ENCODE measurements at places on chromosomes 12 and 14. TPM values are rescaled to one million over a fixed set of nuclear protein-coding genes. Genes with fewer than 3 reads are reported as not detected.
A peak's percentile ranks its signal among the peaks of the same experiment; 100 is the strongest.

GRCh38 chr14:59377491-59377890 lies 87.7 kb downstream of the GPR135 start:
- DNase-seq, result no peak
- no peaks in the 10 kb centered on the region for H3K4me1 ChIP-seq
- no peak overlapping the region for H3K4me3 ChIP-seq
- H3K27ac ChIP-seq, result no peak overlapping the region

DNA sequence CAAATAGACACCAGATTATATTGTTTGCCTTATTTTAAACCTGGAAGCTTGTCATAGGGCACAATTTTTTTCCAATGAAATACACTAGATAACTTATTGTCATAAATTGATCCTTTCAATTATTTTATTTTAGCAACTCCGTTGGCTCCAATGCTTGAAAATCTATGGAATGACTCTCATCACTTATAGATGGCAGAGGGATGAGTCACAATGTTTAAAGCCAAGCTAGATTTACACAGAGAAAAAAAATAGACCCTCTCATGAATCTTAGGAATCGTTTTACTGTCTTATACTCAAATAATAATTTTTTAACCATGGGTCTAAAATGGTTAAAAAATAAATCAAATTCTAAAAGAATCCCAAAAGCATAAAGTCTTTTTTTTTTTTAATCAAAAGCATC lies 1276.6 kb upstream of the FLRT2 start:
- no peak for DNase-seq
- no peaks in the 10 kb centered on the region for H3K4me1 ChIP-seq
- H3K4me3 ChIP-seq, result no peak overlapping the region

- H3K27me3 ChIP-seq, result no peaks in the 10 kb centered on the region
- no peak for DNase-seq
- no peaks in the 10 kb centered on the region for H3K36me3 ChIP-seq
- H3K4me3 ChIP-seq, result no peak overlapping the region
These were observed 716.4 kb downstream of the FSCB start for GRCh38 chr14:43790681-43791080.

DNA sequence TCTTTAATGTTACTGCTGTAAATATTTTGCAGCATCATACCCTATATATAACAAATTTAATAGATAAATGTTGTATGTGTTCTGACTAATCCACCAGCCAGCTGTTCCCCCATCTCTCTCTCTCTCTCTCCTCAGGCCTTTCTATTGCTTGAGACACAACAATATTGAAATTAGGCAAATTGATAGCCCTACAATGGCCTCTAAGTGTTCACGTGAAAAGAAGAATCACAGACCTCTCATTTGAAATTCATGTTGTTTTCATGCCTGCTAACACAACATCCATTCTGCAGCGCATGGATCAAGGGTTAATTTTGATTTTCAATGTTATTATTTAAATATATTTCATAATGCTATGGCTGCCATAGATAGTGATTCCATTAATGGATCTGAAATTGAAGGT lies 1.8 kb upstream of the FSCB start:
- H3K4me1 ChIP-seq, result no peaks in the 10 kb centered on the region
- H3K36me3 ChIP-seq, result no peaks in the 10 kb centered on the region
- H3K27ac ChIP-seq, result no peak overlapping the region
- H3K27me3 ChIP-seq, result no peaks in the 10 kb centered on the region
- H3K4me3 ChIP-seq, result no peak overlapping the region
- DNase-seq, result no peak

DNA sequence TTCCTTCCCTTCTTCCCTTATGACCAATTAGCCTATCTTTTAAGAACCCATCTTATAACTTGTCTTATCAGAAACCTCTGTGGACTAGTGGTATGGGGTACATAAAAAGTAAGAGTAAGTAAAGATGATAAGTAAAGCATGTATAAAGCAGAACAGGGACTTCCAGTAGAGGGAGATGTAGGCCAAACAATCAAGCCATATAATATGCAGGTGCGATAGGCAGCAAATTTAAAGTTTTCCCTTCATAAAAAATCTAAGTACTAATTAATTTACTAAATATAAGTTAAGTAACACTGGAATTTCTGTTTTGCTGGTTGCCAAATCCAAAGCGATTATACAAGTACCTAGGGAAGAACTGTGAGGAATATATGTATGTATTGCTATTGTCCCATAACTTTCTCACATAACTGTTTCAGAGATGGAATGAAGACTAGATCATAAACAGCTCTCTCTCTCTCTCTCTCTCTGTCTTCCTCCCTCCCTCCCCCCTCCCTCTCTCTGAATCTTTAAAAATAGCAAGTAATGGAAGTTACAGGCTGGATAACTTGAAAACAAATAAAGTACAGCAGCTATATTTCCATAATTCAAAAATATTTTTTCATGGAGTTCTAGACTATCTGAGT lies 25.7 kb downstream of the METTL25 start:
- DNase-seq, result no peak
- no peaks in the 10 kb centered on the region for H3K27me3 ChIP-seq
- no peak overlapping the region for H3K27ac ChIP-seq
- no peak overlapping the region for H3K4me3 ChIP-seq

GRCh38 chr14:106436310-106436905 lies 910.0 kb downstream of the TMEM121 start:
- H3K36me3 ChIP-seq, result no peaks in the 10 kb centered on the region
- no peak overlapping the region for H3K27ac ChIP-seq
- H3K27me3 ChIP-seq, result peaks cover 34% of the 10 kb centered on the region

DNA sequence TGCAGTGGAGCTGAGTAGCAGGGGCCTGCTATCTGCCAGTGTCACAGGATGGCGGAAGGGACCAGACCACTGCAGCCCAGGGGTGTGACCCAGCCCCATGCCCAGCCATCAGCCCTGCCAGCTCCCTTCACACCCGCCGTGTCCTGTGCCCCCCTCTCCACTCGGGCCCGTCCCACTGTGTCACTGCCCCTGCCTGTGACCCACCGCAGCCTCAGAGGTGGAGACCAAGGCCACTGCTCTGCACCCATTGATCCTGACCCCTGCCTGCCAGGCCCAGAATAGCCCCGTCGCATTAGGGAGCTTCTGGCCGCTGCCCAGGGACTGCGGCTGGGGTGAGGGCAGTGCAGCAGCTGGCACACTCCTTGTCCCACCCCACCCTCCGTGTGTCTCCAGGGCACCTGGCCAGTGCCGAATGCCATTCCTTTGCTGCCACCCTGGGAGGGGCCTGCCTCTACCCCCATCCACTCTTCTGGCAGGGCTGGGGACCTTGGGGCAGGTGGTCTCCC lies 2.1 kb upstream of the CRIP2 start:
- H3K27me3 ChIP-seq, result peaks cover 16% of the 10 kb centered on the region
- H3K4me3 ChIP-seq, result peak overlapping the region; percentile 27
- H3K4me1 ChIP-seq, result peaks cover 9% of the 10 kb centered on the region
- H3K36me3 ChIP-seq, result peaks cover 2% of the 10 kb centered on the region

DNA sequence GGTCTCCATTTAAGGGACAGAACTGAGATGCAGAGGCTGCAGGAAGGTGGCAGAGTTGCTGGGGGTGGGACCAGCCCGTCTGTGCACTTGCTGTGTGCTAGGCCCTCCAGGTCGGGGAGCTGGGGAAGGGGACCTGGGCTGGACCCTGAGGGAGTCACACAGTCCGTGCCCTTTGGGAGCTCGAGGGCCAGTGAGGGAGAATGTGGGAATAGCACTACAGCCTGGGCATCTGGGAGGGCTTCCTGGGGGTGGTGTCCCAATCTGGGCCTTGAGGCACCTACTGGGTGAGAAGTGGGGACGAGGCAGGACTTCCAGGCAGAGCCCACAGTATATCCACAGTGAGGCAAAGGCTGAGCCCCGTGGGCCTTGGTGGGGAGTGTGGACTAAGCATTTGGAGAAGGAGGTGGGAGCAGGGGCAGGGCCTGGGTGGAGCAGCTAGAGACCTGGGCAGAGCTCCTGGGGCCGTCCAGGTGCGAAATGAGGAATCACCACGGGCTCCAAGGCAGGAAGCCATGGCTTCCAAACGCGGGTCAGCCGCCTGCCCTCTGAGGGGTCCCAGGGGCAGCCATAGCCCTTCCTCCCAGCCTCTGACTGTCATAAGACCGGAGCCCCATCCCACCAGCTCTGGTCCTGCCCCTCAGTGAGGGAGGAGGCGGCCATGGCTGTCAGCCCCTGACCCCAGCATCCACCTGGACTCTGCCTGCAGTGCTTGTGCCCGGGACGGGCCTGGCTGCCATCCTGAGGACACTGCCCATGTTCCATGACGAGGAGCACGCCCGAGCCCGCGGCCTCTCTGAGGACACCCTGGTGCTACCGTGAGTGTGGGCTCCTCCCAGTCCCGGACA lies 6.6 kb downstream of the ASPG start:
- no peak for DNase-seq
- no peak overlapping the region for H3K27ac ChIP-seq
- no peaks in the 10 kb centered on the region for H3K36me3 ChIP-seq
- H3K4me3 ChIP-seq, result no peak overlapping the region

GRCh38 chr12:131477613-131478012 lies 233.3 kb upstream of the SFSWAP start:
- no peak overlapping the region for H3K27ac ChIP-seq
- no peaks in the 10 kb centered on the region for H3K36me3 ChIP-seq
- DNase-seq, result no peak
- H3K4me3 ChIP-seq, result no peak overlapping the region
- peaks cover 4% of the 10 kb centered on the region for H3K4me1 ChIP-seq

DNA sequence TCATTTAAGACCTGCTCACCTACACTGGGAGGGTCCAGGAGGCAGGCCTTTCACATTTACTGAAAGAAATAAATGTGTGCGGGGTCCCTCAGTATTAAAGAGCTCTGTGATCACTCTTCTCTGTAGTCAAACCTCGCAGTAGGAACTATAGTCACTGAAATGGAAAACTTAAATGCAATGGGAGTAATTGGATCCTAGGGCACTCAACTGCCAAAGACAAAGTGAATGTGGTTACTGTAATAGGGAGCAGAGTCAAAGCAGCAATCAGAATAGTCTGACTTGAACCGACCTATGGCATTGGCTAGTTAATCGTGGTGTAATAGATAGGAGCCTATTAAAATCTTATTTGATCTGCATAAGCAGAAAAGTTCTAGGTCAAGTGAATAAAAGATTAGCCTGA lies 26.6 kb upstream of the DYRK2 start:
- no peak overlapping the region for H3K4me3 ChIP-seq
- no peak for DNase-seq
- peaks cover 9% of the 10 kb centered on the region for H3K36me3 ChIP-seq
- H3K27ac ChIP-seq, result no peak overlapping the region

Gene ERP27
- total RNA-seq, result 8.3 TPM

Gene GZMB
- total RNA-seq, result 105 TPM

Gene ZC2HC1C
- 3.3 TPM for total RNA-seq

Gene CCDC59
- 43.5 TPM for total RNA-seq

Gene CYP46A1
- total RNA-seq, result 0.20 TPM

Gene ATP2B1
- total RNA-seq, result 26.6 TPM

Gene GALNT6
- 17.5 TPM for total RNA-seq

Gene TPPP2
- not detected for total RNA-seq

Gene BMP4
- 0.60 TPM for total RNA-seq

Gene SNW1
- total RNA-seq, result 114 TPM

Gene WIF1
- total RNA-seq, result not detected

Gene CLEC7A
- not detected for total RNA-seq

Gene HOXC4
- total RNA-seq, result not detected

Gene SERPINA3
- total RNA-seq, result not detected

Data from activated CD4-positive, alpha-beta T cell treated with anti-CD3 and anti-CD28 coated beads, Interleukin-2, amount 10 ng/mL, durations not matched to agents 7 days and 5 days (primary cell).